ENCODE measurements at places on chromosomes 2 and 18.
A peak's percentile ranks its signal among the peaks of the same experiment; 100 is the strongest.

DNA sequence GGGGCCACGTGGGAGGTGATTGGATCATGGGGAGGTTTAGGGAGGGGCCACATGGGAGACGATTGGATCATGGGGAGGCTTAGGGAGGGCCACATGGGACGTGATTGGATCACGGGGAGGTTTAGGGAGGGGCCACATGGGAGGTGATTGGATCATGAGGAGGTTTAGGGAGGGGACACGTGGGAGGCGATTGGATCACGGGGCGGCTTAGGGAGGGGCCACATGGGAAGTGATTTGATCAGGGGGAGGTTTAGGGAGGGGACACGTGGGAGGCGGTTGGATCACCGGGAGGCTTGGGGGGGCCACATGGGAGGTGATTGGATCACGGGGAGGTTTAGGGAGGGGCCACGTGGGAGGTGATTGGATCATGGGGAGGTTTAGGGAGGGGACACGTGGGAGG lies 22.5 kb upstream of the SALL3 start:
- no peak for DNase-seq

DNA sequence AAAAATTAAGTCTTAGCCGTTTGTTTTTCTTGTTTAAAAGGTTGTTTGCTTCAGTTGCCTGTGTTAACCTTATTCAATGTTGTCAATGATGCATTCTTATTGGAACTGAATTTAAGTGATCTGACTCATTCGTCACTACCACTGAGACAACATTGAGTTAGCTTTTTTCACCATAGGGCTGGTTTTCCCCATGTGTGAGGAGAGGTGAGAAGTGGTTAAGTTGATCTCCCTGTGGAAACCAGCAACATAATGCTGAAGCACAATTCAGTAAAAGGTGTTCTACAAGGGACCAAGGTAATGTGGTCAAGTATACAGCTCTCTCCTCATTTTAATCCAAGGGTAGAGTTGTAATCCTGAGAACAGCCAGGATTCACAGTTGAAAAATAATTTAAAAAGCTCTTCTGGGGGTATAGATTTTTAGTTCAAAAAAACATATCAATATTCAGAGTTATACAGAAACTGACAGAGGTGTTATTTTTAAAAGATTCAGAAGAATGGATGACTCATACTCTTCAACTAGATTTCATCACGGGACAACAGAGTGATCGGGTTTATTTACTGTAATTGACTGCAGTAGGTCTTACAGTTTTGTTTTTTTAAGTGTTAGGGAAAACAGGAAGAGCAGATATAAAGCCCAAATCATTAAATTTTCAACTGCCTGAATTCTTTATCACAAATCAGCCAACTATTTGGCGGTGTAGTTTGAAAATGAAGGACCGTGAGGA lies 12.6 kb downstream of the NOP58 start:
- no peak for DNase-seq

GRCh38 chr18:59041819-59042815 lies 97.6 kb upstream of the SEC11C start:
- DNase-seq = no peak

DNA sequence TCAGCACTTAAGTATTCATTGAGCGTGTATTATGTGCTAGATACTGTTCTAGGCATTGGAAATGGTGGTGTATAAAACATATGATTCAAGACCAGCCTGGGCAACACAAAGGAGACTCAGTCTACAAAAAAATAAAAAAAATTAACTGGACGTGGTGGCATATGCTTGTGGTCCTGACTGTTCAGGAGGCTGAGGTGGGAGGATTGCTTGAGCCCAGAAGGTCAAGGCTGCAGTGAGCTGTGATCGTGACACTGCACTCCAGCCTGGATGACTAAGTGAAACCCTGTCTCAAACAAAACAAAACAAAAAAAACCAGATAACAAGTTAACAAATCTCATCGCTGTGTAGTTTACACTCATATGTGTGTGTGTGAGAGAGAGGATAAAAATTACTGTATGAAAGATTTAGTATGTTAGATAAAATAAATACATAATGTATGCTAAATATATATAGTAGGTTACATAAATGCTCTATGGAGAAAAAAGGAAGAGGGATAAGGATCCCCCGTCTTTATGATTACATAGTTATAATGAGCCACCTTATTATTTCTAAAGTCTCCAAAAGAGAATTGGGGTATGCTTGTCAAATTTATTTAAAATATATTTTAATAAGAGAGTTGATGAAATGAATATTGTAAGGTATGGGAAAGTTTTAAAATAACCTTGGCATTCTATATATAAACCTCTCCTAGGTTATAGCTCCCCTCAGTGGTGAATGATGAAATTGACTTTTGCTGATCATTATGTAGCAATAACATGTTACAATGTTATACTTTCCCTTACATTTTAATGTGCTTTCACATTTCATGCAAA lies 69.2 kb downstream of the EHBP1 start:
- no peak for DNase-seq

DNA sequence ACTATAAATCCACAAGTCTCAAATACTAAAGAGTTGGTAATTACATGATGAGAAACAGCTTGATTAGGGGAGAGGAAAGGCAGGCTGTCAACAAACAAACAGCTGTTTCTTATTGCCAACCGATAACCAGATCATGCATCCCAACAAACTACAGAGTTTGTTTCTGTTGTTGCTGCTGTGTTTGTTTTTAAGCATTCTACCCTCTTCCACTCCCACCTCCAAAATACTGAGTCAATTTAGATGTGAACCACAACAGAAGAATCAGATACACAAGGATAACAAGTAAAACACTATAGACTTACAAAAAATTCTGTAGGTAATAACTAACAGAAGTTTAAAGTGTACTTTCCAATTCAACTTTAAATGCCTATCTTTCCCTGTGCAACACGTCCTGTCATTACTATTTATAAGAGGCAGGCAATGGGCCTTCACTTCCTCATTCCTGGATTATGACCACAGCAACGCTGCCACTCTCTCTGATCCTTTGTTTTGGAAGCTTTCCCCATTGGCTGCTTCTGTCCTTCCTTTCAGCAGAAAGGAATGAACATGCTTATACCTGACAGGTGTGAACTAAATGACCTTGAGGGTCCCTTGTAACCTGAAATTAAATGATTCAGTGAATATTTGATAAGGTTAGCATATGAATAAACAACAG lies 152.0 kb downstream of the SRBD1 start:
- no peak for DNase-seq

GRCh38 chr18:25651553-25651952 lies 299.6 kb upstream of the ZNF521 start:
- no peak for DNase-seq

GRCh38 chr2:190882856-190883582 lies 2.4 kb downstream of the GLS start:
- no peak for DNase-seq

DNA sequence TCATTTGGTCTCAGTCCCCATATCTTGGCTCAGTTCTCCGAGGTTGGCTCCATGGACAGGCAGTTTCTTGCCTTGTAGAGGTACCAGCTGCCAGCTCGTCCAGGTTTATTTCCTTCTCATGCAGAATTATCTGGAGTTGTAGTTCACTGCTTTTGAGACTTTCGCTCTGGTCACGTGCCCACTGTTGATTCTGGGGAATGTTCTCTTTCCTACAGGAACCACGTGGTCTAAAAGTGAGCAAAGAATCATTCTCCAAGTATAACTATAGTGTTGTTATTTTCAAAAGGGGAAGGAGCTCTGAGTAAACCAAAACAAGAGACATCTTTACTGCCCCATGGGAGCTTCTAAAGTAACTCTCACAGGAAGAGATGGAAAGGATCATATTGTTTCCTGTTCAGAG lies 41.2 kb upstream of the RAB27B start:
- DNase-seq = no peak

GRCh38 chr18:10247021-10247741 lies 207.3 kb upstream of the APCDD1 start:
- DNase-seq = no peak

GRCh38 chr2:108602422-108602821 lies 68.2 kb downstream of the LIMS1 start:
- DNase-seq = no peak

GRCh38 chr2:222281506-222281905 lies 17.3 kb downstream of the PAX3 start:
- DNase-seq = no peak

DNA sequence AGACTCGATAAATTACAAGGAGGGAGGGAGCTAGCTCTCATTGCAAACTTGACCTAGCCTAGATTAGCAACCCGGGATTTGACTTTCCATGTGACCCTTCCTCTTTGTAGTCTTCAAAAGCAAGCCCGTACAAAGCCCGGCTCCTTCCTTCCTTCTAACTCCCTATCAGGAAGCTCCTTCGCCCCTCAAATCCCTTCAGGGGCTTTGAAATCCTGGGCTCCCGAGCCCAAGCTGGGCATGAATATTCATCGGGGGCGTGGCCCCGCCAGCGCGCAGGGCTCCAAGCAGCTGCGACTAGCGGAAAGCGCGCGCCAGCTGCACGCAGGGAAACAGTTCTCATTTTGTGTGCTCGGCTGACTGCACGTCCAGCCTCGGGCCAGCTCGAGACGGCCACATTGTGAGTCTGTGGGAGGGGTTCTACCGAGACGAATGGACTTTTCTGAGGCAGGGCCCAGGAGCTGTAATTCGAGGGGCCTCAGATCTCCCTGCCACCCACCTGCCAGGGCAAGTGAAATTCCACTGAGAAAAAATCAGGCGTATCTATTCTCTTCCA lies 84.0 kb upstream of the PELI1 start:
- peak; percentile 61 for DNase-seq

- no peak for DNase-seq
Measured at GRCh38 chr18:11502368-11502767, 107.0 kb upstream of the SLC35G4 start.

DNA sequence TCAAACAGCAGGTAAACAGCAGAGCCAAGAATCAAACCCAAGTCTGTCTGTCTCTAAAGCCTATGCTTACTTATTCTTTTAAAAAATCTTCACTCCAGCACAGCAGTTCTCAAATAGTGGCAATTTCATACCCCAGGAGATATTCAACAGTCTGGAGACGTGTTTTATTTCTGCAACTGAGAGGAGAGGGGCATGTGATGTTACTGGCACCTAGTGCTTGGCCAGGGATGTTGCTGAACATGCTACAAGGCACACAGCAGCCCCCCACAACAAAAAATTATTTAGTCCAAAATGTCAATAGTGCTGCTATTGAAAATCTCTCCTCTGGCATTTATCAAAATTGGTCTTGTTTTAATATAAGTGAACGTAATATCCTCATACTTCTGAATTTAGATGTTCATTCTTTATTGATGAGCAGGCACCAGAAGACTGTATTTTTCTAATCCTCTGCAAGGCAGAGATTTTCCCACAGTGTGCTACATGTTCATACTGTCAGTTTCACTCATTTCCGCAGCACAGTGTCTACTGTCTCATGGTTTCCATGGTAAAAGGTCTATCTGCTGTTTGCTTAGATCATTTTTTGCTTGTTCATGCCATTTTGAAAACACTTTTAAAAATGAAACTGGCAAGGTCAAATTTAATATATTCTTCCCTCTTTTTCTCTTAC lies 90.5 kb downstream of the LRATD1 start:
- no peak for DNase-seq

DNA sequence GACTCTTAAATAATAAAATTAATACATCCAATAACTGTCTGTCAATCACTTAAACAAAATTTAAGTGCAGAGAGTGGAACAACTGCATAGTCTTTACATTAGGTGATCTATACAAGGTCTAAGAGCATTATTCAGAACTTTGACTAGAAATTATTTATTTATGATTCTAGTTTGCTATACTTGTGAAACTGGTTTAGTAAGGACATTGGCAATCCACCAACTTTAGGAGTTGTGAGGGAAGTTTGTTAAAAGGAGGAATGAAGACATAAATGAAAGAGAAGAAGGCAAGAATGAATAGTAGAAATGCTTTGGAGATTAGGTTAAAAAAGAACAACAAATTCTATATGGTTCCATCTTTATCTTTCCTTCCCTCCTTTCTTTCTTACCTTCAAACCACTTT lies 217.5 kb downstream of the GPD2 start:
- DNase-seq = no peak

GRCh38 chr18:68956650-68957049 lies 158.8 kb downstream of the CCDC102B start:
- no peak for DNase-seq
